Esophagus mucosa (tissue), 1 donor: ENCODE measurements at places on chromosomes 13 and 19. TPM values are rescaled to one million over a fixed set of nuclear protein-coding genes. Genes with fewer than 3 reads are reported as not detected.
A peak's percentile ranks its signal among the peaks of the same experiment; 100 is the strongest.

DNA sequence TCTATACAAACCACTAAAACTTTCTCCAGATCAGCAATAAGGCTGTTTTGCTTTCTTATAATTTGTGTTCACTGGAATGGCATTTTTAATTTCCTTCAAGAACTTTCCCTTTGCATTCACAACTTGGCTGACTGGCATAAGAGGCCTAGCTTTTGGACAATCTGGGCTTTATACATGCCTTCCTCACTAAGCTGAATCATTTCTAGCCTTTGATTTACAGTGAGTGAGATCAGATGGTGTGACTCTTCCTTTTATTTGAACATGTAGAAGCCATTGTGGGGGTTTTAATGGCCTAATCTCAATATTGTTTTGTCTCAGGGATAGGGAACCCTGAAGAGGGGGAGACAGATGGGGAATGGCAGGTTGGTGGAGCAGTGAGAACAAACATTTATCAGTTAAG, 82.7 kb downstream of the FOXO1 start:
- no peak for ATAC-seq

DNA sequence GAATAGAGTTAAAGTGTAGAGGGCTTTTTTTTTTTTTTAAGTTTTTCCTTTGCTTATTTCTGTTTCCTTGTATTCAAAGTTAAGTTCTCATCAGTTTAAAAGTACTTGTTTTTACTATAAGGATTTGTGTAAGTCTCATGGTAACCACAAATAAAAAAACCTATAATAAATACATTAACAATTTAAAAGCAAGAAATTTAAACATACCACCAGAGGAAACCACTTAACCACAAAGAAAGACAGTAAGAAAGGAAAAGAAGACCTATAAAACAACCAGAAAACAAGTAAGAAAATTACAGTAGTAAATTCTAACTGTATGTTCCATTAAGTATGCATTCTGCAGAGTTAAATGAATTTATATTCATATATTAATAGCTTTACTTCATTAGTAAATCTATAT, 999.1 kb upstream of the ATXN8OS start:
- ATAC-seq, result no peak

GRCh38 chr19:35153701-35154524, 622 bp upstream of the FXYD5 start:
- ATAC-seq, result peak; percentile 42

- ATAC-seq, result no peak
These were observed 24.3 kb downstream of the DZIP1 start for GRCh38 chr13:95620030-95620824.

GRCh38 chr13:59744747-59745391, 418.9 kb downstream of the DIAPH3 start:
- ATAC-seq, result no peak

DNA sequence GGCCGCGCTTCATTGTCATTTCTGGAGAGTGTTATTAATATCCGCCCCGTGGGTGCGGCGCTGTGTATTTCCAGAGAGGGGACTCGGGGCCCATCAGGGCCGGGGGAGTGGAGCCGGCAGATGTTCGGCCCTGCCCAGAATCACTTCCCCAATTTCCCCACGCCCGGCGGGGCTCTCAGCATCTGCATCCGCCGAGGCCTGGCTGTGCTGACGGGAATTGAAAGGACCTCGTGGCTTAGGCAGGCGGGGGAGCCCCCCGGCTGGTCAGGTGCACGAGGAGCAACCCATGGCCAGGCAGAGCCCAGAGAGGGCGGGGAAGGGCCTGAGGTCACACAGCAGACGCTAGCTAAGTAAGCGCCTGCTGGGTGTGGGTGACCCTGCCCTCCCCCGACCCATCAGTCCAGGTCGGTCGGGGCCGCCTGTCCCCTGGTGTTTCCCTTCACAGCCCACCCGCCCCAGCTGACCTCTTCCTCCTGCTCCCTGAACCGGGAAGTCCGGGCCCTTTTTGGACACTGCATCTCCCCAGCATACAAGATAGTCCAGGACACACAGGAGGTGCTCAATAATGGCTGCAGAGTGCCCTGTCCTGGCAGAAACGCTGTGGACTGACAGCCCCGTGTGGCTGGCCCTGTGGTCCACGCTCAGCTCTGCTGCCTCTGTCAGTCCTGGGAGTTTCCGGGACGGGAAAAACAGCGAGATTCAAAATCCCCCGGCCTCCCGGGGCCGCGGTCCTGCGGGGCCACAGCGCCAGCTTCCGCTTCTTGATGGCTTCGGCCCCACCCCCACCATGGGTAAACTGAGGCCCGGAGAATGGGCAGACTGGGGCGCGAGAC, 22.1 kb downstream of the ARID3A start:
- peak; percentile 50 for ATAC-seq

- peak; percentile 87 for ATAC-seq
These were observed 6.4 kb upstream of the KLK6 start for GRCh38 chr19:50975766-50976165.

GRCh38 chr19:42285541-42285941, 16.4 kb upstream of the PRR19 start:
- ATAC-seq, result no peak

The POGLUT2 gene
- total RNA-seq, result 1.8 TPM

The C19orf33 gene
- 272 TPM for total RNA-seq

The SPART gene
- 14.2 TPM for total RNA-seq

The LYPD3 gene
- 739 TPM for total RNA-seq
